Suppressor macrophage treated with lipopolysaccharide for 4 hours (primary cell): ENCODE measurements at places on chromosomes 7 and 10.

DNA sequence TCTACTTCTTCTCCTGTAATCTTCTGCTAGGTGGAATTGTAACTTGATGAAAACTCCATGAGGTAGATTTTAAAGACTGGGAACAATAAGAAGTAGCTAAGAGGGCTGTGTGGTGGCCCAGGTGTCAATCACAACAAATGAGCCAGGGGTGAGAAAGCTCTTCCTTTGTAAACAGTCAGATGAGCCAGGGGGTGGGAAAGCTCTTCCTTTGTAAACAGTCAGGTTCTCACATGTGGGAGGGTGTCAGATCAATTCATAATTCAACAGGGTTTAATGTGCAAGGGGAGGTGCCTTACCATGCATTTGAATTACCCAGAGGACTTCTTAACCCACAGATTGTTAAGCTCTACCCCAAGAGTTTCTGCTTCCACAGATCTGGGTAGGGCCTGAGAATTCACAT lies 312.4 kb upstream of the AUTS2 start:
- DNase-seq = no peak

DNA sequence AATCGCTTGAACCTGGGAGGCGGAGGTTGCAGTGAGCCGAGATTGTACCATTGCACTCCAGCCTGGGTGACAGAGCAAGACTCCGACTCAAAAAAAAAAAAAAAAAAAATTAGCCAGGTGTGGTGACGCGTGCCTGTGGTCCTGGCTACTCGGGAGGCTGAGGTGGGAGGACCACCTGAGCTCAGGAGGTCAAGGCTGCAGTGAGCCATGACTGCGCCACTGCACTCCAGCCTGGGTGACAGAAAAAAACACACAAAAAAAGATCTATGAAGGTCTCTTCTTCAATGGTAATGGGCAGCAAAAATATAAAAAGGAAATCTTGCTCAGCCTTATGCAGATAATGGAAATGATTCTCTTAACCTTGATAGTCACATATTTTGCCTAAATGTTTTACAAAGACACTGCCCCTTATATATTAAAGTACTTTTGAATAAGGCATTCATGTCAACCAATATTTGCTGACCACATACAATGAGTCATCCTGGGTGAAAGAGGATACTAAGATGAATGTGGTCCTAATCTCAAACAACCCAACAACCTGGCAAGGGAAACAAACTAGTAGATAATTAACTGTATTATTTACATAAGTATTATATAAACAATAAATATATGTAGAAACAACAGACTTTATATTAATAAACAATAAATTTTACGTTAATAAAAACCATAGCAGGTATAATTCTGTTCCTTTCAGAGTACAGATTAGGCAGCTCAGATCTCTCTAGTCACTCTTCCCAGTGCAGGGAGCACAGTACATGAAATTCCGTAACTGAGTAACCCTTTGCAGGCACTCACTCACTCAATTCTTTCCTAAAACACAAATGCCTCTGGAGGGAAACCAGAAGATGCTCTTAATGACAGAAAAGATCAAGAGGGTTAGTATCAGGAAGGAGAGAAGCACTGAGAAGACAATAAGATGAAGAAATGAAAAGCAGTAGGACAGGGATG lies 8.1 kb downstream of the TOMM7 start:
- DNase-seq = no peak

DNA sequence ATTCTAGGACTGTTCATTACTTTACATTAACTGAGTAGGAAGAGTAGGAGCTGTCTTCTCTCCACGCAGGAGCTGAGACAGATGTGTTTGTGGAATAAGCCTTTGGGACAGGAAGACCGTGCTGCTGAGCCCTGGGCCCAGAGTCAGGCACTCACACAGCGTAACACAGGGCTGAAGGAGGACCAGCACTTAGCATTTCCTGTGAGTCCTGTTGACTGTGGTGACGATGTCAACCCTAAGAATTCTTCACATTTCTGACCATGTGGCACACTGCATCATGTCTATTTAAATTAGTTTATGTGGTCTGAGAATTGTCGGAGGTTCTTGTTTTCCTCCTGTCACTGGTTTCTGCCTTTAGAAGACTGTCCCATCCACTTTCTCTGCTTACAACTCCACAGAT lies 117.2 kb downstream of the PIP4K2A start:
- DNase-seq = peak; percentile 13

DNA sequence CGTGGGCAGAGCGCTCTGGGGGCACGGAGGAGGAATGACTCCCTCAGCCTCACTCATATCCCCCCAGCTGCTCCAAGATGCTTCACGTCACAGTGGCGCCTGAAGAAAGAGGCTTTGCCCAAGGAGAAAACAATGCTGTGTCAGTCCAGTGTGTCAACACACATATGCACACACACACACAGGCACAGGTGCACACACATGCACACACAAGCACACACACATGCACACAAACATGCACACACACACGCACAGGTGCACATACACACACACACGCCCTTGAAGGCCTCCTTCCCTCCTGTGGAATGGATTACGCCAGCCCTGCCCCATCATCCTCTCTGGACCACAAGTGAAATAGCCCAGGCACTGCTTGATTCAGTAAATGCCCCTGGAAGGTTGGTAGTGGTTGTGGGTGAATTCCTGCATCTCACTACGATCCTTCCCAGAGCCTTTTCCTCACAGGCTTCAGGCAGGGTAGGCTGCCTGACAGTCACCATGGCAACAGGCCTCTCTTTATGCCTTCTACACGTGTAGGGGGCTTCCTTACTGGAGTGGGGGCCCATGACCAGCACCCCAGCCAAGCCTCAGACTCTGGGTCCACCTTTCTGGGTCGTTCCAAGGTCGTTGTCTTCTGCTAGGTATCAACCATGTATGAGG lies 371.5 kb upstream of the PODXL start:
- DNase-seq = no peak

DNA sequence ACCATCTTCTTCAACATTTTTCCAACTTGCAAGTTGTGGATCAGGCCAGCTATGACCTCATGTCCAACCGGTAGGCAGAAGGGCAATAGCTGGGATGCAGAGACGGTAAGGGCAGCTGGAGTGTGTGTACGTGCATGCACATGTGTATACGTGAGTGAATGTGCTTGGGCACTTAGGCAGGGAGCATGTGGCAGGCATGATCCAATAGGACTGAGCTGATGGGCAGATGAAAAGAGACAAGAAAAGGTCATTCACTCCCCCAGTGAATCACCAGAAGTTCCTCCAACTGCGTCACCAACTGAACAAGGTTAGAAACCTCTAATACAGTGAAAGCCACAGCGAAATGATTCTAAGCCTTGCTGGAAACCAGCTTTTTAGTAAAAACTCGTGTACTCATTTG lies 176.1 kb downstream of the FGFR2 start:
- no peak for DNase-seq

DNA sequence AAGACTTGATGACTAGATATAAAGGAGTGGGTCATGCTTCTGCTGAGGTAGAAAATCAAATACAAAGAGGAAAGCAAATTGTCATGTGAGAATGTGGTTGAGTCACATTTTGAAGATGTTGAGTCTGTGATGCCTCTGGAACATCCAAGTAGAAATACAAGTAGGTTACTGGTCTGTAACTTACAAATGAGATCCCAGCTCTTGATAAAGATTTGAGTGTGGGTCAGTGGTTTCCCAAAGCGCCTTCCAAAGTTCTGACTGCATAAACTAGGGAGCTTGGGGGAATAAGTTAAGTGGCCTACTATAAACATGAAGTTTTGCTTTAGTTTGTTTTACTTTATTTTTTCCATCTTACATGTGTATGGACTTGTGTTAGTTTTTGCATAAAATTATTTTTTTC lies 144.3 kb upstream of the ETV1 start:
- no peak for DNase-seq

- DNase-seq = no peak
These were observed 47.2 kb downstream of the EXOC4 start for GRCh38 chr7:133300088-133300487.

GRCh38 chr7:133391206-133391605 lies 138.3 kb downstream of the EXOC4 start:
- no peak for DNase-seq

DNA sequence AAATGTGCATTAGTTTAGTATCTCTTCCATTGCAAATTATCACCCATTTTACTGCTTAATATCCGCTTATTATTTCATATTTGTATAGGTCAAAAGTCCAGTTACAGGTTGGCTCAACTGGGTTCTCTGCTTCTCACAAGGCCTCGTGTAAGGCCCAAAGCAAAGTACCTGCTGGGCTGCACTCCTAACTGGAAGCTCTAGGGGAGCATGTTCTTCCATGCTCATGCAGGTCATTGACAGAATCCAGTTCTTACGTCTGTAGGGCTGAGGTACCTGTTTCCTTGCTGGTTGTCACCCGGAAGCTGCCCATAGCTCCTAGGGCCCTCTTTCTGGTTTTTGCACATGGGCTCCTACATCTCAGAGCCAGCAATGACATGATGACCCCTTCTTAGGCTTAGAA lies 79.6 kb downstream of the RAPGEF5 start:
- DNase-seq = no peak

GRCh38 chr7:51217804-51218203 lies 98.8 kb downstream of the COBL start:
- no peak for DNase-seq

DNA sequence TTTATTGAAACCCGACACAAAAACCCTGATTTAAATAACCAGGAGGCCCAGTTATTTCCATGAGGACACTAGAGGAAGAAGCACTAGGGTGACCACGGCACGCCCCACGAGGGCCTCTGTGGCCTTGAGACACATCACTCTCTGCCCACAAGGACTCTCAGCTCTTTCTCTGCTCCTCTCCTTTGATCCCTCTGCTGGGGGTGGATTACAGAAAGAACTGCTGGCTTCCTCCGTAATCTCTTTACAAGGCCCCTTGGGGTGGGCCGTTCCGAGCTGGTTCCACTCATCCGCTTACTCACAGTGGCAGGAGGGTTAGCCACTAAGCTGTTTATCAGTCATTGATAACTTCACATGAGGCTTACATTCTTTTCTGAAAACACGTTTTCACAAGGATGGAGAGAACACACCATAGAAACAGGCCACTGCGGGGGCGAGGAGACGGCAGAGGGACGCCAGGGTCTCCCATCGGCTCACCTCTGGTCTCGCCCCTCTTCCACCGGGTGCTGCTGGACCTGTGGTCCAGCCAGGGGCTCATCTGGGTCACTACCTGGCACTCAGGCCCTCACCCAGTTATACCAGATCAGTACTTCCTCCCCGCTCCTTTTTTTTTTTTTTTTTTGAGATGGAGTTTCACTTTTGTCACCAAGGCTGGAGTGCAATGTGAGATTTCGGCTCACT lies 17.6 kb upstream of the PFKFB3 start:
- DNase-seq = no peak

DNA sequence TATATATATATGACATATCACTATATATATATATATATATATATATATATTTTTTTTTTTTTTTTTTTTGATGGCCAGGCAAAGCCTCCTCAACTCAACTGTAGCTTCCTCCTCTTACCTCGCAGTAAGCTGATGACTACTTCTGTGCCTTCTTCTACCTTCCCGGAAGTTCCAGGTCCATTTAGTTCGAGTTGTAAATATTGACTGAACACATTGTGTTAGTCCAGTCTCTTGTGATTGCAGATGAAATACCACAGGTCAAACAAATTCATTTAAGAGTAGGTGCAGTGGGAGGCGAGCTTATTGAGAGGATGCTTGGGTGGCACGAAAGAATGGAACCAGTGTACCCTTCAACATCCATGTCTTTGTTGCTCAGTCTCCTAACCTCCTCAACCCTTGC lies 144.6 kb downstream of the ST7 start:
- no peak for DNase-seq

- peak; percentile 12 for DNase-seq
These were observed 44.1 kb downstream of the SGMS1 start for GRCh38 chr10:50579491-50580261.

GRCh38 chr10:70378122-70378521 lies 4.3 kb downstream of the LRRC20 start:
- no peak for DNase-seq

DNA sequence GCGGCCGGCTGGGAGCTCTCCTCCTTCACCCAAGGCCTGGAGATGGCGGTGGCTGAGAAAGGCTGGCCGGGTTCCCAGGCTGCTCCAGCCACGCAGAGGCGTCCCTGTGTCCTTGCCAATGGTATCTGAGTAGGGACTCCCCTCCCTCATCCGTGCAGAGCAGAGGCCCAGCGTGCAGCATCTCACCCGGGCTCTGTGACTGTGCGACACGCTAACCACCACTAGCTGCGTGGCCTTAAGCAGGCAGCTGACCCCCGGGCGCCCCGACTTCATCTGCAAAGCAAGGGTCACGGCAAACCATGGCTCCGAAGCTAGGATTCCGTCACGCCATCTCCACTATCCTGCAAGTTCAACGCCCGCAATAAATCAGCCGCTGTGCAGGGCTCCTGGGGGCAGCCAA lies 47.2 kb upstream of the TNRC18 start:
- no peak for DNase-seq

- DNase-seq = peak; percentile 35
These were observed 145.4 kb upstream of the ASAH2 start for GRCh38 chr10:50396491-50397311.

- no peak for DNase-seq
These were observed 3.5 kb downstream of the MYPN start for GRCh38 chr10:68112837-68113236.

GRCh38 chr10:84743483-84743882 lies 415.1 kb downstream of the CCSER2 start:
- DNase-seq = no peak

DNA sequence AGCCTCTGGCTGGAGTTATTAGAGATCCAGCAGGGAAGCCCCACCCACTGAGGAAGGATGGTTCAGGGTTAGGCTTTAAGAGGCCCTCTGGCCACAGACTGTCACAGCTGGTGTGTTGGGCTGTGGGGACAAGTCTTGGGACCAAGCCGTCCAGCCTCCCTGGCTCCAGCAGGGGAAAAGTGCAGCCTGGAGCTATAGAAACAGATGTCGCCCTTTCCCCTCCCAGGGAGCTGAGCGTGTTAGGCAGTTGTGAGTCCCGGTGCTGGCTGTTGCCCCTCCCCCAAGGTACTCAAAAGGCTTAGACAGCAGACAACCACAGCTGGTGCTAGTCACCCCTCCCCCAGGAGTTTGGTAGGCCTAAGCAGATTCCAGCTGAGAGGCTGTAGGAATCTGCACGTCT lies 143.4 kb downstream of the TMEM168 start:
- no peak for DNase-seq

- DNase-seq = no peak
These were observed 76.8 kb downstream of the CTBP2 start for GRCh38 chr10:125083576-125083920.

DNA sequence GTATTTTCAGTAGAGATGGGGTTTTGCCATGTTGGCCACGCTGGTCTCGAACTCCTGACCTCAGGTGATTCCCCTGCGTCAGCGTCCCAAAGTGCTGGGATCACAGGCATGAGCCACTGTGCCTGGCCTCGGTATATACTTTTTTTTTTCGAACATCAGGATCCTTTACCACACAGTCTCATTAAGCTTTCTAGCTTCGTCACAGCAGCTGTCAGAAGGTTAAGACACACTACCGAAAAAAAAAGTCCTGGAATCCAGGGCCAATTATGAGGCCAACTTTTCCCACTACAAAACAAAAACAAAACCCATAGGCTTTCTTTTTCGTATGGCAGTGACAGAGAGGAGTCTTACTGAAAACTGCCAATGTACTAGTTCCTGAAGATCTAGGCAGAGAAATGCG lies 30.7 kb downstream of the ZC3HC1 start:
- DNase-seq = no peak

- no peak for DNase-seq
These were observed 253.8 kb downstream of the DPP6 start for GRCh38 chr7:154306036-154306435.
